ENCODE measurements at places on chromosomes 3 and 15.

GRCh38 chr15:38084289-38084688, 149.8 kb downstream of the TMCO5A start:
- peak; percentile 33 for DNase-seq

DNA sequence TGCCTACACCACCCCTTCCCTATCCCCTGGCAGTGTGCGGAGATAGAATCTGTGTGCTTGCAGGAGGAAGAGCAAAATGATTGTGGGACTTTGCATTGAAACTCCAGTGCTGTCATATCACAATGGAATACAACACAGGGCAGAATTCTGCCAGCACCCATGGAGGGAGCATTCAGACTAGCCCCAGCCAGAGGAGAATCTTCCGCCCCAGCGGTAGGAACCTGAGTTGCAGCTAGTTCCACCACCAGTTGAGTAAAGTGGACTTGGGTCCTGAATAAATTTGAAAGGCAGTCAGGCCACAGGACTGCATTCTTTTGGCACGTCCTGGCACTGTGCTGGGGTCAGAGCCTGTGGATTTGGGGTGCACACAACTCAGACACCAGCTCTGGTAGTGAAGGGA, 27.5 kb downstream of the NCBP2 start:
- no peak for DNase-seq

GRCh38 chr15:69974321-69974720, 123.4 kb downstream of the TLE3 start:
- no peak for DNase-seq

DNA sequence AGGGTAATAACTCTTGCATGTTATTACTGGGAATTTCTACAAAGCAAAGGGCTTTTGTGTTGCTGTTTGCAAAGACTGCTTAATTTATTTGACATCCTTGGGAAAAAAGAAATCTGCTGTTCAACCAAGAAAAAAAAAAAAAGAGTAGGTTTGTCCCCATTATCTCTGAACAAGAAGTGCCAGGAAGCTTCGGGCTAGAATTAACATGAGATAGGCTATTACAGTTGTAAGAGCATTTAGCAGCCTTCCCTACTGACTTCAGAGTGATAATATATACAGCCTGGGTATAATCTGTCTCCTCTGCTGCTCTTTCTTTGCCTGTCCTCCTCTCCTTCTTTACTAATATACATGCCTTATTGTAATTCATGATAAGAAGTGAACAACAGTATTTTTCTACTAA, 23.3 kb upstream of the CHMP2B start:
- no peak for DNase-seq

DNA sequence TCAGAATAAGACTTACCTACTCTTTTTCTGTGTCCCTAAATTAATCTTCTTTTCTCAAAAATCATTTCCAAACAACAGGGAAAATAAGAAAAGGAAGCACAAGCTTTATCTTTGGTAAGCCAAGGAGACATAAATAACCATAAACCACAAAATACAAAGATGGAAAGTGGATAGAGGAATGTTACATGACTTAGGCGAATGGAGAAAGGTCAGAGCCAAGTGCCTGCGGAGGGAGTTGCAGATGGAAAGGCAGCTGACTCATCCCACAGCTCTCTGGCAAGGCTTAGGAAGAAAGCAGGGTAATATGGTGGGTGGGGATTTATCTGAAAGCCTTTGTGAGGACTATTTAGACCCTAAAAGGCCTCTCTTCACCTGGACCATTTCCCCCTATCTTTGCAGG, 72.8 kb downstream of the GALK2 start:
- DNase-seq = peak; percentile 89

DNA sequence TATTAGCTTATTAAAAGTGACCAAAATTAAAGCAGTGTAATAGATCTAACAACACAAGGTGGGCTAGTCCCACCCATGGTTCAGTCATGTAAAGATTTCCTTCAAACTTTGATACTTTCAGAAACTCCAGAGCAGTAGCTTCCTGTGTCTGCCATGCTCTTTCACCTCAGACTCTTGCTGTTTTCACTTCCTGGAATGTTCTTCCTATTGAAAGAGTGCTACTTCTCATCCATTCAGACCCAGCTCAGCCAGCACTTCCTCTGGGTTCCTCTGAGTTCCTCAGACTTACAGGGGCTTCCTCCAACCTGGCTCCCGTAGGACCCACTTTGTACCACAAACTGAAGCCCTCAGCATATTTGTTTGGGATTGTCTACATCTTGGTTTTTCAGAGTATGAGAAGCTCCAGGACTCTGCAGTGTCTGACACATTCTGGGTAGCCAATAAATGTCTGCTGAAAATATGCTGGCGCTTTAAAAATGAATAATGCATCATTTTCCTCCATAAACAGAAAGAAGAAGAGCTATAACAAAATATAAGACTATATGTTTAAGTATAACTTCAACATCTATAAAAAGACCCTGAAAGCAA, 18.0 kb downstream of the NCEH1 start:
- DNase-seq = no peak

DNA sequence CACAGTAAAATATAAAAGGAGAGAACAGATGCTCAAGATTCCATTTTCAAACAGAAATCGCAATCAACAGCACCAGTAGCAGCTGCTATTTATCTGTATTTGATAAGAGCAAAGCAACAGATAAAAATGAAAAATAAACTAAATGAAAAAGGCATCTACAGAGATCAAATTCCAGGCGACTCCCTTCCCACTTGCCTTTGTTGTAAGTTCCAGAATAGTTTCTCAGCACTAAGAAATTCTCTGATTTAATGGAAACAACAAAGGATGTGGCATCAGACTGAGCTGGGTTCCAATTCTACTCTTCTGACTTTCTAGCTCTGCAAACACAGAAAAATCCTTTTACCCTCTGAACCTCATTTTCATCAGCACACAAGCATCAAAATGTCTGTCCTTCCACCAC, 110.8 kb upstream of the MME start:
- DNase-seq = no peak

GRCh38 chr15:96343113-96344059, 12.9 kb downstream of the NR2F2 start:
- no peak for DNase-seq

- DNase-seq = no peak
Observed at GRCh38 chr3:24578324-24578723, 83.7 kb upstream of the THRB start.

DNA sequence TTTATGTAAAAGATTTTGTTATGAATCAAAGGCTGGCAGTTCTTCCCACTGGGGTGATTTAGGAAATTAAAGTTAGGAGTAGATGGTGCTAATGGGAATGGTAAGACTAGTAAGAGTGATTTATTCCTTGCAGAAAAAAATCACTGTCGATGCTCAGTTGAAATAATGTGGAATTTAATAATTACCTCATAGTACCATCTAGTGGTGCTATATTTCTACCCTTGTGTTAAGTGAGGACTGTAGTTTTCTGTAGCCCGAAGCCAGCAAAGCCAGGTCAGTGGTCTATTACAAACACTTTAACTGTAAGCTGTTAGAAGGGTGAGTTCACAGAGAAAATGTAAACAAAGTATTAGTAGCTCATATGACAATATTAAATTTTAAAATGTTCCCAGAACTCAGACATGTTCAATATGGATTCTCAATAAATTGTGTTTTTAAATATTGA, 39.5 kb upstream of the GOLGA8J start:
- DNase-seq = peak; percentile 15

DNA sequence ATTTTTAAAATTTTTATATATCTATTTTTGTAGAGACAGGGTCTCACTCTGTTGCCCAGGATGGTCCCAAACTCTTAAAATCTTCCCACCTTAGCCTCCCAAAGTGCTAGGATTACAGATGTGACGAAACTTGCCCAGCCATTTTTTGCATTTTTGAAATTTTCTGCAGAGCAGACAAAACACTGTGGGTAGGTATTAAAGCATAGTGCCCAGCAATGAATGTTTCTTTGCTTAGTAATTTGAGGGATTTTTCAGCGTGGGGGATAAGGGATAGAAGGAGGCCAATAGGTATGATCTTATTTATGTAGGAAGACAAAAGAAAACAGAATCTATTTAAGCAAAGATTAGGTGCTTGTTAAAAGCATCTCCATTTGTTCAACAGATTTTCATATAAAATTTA, 446.8 kb upstream of the DPH6 start:
- DNase-seq = peak; percentile 9

- DNase-seq = peak; percentile 42
Observed at GRCh38 chr3:12479919-12480427, 4.3 kb upstream of the TSEN2 start.

GRCh38 chr15:80003934-80004472, 33.0 kb upstream of the BCL2A1 start:
- no peak for DNase-seq

GRCh38 chr3:148510116-148510515, 187.6 kb upstream of the AGTR1 start:
- peak; percentile 33 for DNase-seq

DNA sequence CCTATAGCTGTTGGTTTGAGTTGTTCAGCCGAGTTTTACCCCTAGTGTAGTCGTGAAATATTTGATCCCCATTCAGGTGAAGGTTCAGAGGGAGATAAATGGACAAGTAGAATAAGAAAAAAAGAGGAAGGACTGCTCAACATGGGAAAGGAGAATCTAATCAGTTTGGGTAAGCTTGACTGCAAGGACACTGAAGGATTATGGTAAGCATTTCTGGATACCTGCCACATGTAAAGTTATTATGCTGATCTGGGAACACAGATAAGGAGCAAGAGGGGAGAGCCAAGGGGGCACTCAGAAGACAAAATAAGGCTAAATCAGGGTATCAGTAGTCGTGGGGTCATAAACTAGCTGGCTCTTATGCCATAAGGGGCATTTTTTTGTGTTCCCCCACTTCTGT, 49.9 kb downstream of the TFG start:
- no peak for DNase-seq

GRCh38 chr3:186060222-186060621, 48.7 kb downstream of the ETV5 start:
- no peak for DNase-seq

- peak; percentile 86 for DNase-seq
Observed at GRCh38 chr15:86863226-86863915, 783.7 kb downstream of the AGBL1 start.

- no peak for DNase-seq
Observed at GRCh38 chr3:133192363-133192945, 154.3 kb downstream of the TMEM108 start.

- no peak for DNase-seq
Observed at GRCh38 chr3:24154013-24154695, 209.1 kb downstream of the NR1D2 start.

GRCh38 chr3:110806924-110807323, 264.7 kb upstream of the NECTIN3 start:
- peak; percentile 15 for DNase-seq

- no peak for DNase-seq
Observed at GRCh38 chr3:78497021-78497420, 1270.8 kb downstream of the ROBO1 start.

DNA sequence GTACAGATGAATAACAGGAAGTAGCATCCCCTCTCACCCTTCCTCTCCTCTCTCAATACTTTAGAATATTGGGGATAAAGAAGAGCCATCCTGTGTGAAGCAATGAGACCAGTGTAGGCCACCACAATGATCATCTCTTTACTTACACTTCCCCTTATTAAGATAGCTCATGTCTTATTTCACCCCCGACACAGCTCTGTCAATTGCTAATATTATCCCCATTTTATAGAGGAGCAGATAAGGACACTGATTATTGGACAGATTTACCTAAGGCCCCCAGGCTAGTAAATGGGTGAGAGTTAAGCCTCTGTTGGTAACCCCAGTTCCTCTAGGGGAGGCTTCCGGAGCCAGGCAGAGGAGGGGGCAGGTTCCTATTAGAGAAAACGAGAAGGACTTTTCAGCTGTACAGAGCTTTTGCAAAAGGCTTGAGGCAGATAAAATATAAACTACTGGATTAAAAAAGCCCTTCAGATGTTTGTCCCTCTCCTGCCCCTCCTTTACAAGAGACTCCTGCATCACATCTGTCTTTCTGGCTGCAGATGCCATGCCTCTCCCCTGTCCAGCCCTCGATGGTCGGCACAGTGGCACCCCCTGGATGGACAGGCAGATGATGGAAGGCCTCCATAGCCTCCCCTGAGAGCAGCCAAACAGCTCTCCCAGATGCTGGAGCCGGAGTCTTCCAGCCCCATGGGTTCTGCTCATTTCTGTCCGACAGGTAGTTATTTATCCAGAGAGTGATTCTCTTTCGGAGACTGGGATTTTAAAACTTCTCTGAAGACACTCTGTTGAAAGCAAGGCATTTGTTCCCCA, 49.4 kb upstream of the LCTL start:
- DNase-seq = no peak

DNA sequence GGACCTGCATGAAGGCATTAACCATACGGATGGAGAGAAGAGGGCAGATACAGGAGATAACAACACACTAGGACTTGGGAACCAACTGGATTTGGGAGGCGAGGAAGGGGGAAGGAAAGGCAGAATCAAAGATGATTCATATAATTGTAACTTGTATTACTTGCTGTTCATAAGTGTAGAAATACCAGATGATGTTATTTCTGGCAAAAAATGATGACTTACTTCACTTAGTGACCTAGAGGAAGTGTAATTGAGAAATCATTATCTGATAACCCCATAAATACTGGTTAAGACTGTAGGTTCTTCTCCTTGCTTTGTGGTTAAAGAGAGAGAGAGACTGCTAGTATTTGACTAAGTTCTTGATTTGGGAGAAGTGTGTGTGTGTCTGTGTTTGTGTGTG, 50.5 kb upstream of the GK5 start:
- peak; percentile 88 for DNase-seq

DNA sequence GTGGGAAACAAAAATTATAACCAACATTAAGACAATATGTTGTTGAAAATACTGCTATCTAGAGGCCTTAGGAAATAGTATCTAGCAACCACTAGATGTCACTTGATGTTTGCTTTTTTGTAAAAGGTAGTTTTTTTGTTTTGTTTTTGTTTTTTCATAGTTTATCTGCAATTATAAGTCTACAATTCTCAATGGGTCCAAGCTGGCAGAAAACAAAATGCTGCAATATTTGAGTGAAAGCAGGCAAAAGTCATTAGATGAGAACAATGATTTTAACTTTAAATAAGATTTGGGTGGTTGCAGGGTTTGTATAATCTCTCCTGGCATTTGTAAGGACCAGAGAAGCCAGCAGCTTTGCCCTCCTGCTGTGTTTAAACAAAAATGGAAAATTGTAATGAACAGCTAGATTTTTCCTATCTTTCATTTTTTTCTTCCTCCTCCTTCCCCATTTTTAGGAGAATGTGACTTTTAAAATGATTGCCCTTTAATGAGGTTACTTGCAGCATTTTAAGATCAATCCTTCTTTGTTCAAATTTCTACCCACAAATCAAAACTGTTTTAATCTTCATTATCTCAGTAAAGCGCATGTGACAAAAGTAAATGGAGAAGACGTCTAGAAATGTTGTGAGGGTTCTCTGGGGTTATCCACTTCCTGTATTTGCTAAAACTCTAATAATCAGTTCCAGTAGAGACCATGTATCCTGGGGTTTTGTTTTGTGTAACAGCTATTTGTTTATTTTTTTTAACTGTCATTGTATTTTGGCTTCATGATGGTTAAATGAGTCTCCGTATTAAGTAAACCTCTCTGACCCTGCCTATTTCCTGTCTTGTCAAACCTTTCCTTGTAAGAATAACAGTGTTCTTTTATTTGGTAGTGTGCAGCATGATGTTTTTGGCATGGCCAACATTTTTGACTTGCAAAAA, 27.3 kb downstream of the DUT start:
- DNase-seq = peak; percentile 42

GRCh38 chr15:40002295-40002694, 36.7 kb downstream of the SRP14 start:
- peak; percentile 10 for DNase-seq
